ENCODE measurements at places on chromosomes 5 and 9.

DNA sequence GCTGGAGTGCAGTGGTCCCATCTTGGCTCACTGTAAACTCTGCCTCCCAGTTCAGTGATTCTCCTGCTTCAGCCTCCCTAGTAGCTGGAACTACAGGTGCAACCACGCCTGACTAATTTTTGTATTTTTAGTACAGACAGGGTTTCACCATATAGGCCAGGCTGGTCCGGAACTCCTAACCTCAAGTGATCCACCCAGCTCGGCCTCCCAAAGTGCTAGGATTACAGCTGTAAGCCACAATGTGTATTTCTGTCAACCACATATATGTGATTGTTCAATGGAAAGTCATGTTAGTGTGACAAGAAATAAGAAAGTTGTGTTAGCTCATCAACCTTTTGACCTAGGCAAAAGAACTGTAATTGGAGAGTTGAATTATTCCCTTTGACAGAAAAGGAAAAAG lies 677.1 kb upstream of the CHD1 start:
- no peak for DNase-seq

- DNase-seq = no peak
Measured at GRCh38 chr5:88279584-88279983, 10.9 kb upstream of the TMEM161B start.

- peak; percentile 70 for DNase-seq
Measured at GRCh38 chr5:116378007-116378776, 196.4 kb downstream of the SEMA6A start.

DNA sequence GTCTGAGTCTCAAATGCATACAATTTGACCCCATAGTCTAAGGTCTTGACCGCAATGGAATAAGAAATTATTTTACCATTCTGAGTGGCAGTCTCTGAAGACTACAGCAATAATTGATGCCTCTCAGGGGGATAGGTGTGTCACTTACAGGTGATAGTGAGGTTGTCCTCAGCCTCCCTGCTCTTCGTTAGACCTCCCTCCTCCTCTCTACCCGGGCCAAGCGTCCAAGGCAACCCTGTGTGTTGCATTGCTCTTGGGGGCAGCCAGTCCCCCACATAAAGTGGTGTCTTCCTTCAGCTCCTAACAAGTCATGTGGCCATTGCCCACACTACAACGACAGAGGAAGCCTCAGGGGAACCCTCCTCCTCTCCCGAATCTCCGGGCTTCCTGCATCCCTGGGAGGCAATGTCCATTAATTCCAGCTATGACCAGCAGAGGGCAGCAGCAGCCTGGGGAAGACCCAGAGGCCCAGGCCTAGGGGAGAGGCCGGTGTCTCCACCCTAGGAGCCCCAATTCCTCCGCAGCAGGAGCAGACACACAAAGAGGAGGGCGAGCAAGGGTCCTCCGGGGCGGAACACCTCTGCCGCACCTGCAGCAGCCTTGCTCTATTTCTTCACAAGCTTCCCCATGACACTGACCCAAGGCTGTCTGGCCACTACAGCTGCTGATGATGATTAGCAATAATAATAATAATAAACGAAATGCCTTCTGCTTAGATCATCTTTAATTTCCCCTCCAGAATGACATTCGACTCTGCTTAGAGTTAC lies 134.8 kb downstream of the KCNIP1 start:
- no peak for DNase-seq

- DNase-seq = no peak
Measured at GRCh38 chr9:134163371-134164196, 780 bp downstream of the RNU6ATAC start.

DNA sequence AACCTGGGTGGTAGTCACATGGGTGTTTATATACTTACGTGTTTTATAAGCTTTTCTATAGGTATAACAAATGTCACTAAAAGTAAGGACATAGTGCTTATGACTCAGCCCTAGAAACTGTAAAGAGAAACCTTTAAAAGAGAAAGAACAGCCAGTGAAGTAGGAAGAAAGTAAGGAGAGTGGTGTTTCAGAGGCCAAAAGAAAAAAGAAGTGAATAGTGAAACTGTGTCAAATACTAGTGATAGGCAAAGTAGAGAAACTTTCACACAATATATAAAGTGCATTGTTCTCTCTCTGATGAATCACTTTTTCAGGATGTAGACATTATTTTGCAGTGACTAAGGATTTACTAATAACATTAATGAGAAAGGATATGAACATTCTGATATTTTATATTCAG lies 74.2 kb upstream of the SUSD1 start:
- DNase-seq = no peak

GRCh38 chr5:139640421-139641115 lies 7.6 kb upstream of the CXXC5 start:
- DNase-seq = no peak

DNA sequence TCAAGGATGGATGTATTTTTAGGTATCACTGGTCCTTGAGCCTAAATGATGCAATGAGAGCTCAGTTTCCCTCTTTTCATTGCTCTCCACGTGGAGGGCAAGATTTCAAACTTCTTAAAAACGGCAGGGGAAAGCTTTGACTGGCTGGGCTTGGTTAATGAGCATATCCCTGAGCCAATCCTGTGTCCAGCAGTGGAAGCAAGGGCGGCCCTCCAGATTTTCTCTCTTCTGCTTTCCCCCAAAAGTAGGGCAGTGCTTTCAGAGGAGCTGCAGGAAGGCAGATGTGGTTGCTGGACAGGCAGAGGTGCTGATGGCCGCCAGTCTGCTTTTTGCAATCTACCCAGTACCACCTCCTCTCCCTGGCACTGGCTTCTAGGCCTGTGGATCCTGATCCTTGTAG lies 30.0 kb upstream of the TBC1D2 start:
- no peak for DNase-seq

DNA sequence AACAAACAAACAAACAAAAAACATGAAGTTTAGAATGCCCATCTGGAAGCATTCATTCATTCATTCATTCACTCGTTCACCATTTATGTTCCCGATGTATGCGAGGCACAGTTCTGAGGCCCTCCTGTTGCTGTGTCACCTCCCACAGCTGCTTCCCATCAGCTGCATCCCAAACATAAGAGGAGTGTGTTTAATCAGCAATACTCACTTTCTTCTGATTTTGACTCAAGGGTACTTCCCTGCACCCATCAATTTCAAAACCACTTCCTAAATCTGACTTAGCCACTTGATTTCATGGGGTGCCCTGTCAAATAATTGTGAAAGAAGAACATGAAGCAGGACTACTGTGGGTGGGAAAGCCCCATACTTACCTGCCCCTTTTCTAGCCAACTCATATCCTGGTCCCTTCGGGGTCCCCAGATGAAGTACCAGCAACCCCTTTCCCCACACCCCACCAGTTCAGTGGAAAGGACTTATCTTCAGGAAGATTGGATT lies 128.0 kb upstream of the IL12B start:
- no peak for DNase-seq

GRCh38 chr9:93659044-93659836 lies 82.9 kb downstream of the PHF2 start:
- DNase-seq = no peak

DNA sequence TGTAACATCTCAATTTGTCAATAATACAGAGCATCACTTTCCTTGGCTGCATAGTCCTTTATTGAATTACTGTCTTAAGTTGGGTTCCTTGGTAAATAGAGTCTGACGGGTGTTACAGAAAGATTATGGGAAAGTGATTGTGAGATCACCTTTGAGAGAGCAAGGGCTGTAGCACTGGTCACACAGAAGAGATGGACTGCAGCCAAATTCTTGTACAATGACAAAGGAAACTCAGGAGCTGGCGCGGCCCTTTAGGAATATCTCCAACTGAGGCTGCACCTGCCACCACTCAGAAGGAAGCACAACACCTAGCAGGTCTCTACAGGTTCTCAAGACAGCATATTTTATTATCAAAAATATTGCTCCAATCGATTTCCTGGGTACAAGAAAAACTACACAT lies 350.0 kb upstream of the ISL1 start:
- no peak for DNase-seq

DNA sequence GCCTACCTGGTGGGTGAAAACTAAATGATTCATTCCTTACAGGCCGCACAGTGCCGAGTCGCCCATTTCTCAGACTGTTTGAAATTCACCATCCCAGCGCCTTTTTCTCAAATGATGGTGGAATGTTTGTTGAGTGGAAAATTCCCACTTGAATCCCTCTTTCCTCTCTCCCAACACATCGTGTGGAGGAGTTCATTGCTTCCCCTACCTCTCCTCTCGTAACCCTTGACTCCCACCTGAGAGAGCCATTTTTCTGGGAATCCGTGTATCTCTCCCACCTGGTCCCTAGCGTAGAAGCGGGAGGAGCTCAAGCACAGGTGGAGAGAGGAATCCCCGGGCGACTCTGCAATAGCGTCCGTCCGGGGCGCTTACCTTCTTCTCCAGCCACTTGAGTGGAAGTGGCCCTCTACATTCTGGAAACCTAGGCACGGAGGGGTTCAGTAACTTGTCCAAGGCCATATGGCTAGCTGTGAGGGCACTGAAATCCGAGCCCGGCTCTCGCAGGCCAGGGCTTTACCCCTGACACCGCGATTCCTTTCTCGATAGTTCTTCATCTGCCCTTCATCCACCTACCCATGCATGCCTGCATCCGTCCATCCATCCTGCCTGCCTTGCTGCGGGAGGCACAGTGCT lies 683 bp downstream of the OSMR start:
- no peak for DNase-seq

DNA sequence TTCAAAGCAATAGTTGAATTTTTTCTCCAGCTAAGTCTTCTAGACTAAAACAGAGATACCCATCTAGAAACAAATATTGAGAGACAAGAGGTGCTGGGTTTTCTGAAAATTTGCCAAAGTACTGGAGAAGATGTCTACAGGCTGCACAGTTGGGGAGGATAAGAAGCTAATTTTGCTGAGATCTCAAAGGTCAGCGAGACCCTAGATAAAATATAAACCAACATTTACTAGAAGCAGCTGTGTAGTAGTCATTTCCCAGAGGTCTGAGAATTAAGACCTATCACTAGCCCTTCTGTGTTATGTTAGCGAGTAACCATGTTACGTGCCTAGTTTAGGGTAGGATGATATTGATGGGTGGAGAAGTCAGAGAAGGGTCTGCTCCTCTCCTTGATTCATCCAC lies 208.5 kb upstream of the TNC start:
- DNase-seq = no peak

- DNase-seq = no peak
Measured at GRCh38 chr5:61293071-61293470, 39.0 kb upstream of the ZSWIM6 start.

DNA sequence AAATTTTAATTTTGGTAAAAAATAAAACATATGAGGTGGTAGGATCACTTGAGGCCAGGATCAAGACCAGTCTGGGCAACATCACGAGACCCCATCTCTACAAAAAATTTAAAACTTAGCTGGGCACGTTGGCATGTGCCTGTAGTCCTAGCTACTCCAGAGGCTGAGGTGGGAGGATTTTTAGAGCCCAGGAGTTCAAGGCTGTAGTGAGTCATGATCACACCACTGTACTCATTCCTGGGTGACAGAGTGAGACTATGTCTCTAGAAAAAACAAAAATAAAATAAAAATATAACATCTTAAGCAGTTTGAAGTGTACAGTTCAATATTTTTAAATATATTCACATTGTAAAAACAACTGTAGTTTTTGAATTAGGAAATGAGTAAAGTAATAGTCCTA lies 108.3 kb downstream of the SMIM15 start:
- no peak for DNase-seq

DNA sequence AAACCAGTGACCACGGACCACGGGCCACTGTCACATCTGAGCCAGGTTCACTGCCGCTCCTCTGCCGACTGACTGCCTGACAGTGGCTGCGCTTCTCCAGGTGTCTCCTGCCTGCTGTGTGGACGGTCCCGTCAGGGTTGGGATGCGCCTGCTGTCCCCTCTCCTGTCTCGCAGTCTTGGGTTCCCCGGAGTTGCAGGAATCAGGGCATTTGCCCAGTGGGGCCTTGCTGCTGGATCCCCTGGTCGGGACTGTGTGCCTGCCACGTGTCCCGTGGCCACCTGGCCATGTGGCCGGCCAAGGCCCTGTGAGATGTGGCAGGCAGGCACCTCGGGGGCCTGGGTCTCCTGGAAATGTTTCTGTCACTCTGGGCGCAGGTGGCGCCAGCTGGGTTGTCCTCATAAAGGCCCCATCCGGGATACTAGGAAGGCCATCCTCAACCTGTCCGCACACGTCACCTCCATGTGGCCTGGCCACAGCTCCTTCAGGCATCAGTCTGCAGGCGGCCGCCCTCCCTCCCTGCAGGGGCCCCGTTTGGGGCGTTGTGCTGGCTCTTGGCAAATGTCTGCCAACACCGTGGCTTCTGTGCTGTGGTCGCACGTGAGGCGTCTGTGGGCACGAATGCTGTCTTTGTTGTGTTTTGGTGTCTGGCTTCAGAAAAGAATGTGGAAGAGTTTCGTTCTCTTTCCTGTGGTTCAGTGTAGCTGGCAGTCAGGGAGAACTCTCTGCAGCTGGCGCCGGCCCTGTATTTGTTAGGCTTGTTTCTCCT lies 6.4 kb upstream of the TOR4A start:
- DNase-seq = no peak

- DNase-seq = no peak
Measured at GRCh38 chr9:132846109-132846917, 31.8 kb downstream of the AK8 start.

DNA sequence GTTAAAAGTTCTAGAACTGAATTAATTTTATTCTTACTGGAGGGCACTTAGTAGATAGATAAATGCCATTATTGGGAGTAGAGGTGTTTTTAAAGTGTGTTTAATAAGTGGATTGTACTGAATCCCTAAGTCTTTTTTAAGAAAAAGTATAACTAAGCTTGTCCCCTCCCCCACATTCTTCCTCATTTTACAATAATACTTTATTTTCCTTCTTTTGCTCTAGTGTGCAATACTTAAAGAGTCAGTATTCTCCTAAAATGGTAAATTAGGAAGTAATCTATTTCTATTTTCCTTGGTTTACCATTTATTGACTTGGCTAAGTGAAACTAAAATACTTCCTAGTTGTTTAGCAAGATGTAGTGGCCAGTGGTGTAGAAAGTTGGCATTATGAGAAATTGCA lies 11.6 kb downstream of the UBLCP1 start:
- no peak for DNase-seq

GRCh38 chr5:144247131-144247530 lies 76.5 kb downstream of the KCTD16 start:
- DNase-seq = no peak

DNA sequence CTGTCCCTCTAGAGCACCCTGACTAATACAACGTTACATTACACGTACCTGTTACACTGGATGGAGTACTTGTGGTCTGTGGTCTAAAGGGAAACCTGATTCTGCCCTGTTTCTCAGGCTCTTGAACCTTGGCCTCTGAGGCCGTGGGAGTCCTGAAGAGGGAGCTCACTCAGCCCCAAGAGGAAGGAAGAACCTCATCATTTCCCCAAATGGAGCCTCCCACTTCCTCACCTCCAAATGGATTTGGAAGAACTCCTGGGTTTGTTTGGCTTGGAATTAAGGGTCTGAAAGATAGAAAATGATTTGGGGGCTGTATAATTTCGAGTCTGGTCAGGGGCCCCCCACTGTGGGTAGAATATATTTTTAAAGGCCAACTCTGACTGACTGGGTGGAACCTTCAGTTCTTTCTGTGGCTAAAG lies 200.2 kb downstream of the SEMA6A start:
- DNase-seq = no peak

- DNase-seq = no peak
Measured at GRCh38 chr5:143376911-143377813, 26.3 kb downstream of the NR3C1 start.

GRCh38 chr5:172451771-172452197 lies 2.5 kb downstream of the SH3PXD2B start:
- no peak for DNase-seq
